Testis (tissue), 5 donors: ENCODE measurements at places on chromosomes 3 and 15. TPM values are rescaled to one million over a fixed set of nuclear protein-coding genes. Genes with fewer than 3 reads are reported as not detected.

GRCh38 chr15:93070132-93070531 lies 18.9 kb downstream of the RGMA start:
- DNase-seq, result no peak
- H3K27ac ChIP-seq, result peak overlapping the region; percentile 85
- no peak overlapping the region for H3K4me3 ChIP-seq
- H3K36me3 ChIP-seq, result no peaks in the 10 kb centered on the region
- peaks cover 45% of the 10 kb centered on the region for H3K4me1 ChIP-seq

GRCh38 chr15:64341961-64342360 lies 14.0 kb downstream of the CSNK1G1 start:
- H3K27me3 ChIP-seq, result no peaks in the 10 kb centered on the region
- no peak overlapping the region for H3K27ac ChIP-seq
- no peak overlapping the region for H3K4me3 ChIP-seq
- no peaks in the 10 kb centered on the region for H3K36me3 ChIP-seq

DNA sequence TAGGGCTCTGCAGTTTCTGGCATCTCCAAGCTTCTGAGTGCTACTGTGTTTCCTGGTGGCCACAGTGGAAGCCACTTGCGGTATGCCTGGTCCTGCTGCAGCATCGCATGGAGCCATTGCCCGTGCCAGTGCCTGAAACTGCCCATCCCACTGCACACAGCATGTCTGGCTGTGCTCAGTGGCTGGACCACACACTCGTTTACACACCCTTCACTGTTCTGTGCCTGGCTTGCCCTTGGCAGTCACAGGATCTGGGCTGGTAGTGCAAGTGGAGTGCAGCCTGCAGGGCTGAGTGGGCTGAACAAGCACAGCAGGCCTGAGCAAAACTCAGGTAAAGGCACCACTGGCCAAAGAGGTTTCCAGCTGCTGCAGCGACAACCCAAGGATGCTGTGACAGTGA lies 600.0 kb downstream of the SI start:
- no peak overlapping the region for H3K4me3 ChIP-seq
- H3K4me1 ChIP-seq, result no peaks in the 10 kb centered on the region
- no peak overlapping the region for H3K27ac ChIP-seq
- H3K36me3 ChIP-seq, result no peaks in the 10 kb centered on the region
- no peaks in the 10 kb centered on the region for H3K27me3 ChIP-seq
- no peak for DNase-seq

- no peaks in the 10 kb centered on the region for H3K36me3 ChIP-seq
- H3K4me3 ChIP-seq, result no peak overlapping the region
- H3K27me3 ChIP-seq, result no peaks in the 10 kb centered on the region
- peaks cover 15% of the 10 kb centered on the region for H3K4me1 ChIP-seq
- H3K27ac ChIP-seq, result no peak overlapping the region
Observed at GRCh38 chr15:76309601-76310330, 1.5 kb downstream of the ETFA start.

- no peak for DNase-seq
- H3K36me3 ChIP-seq, result no peaks in the 10 kb centered on the region
- no peaks in the 10 kb centered on the region for H3K27me3 ChIP-seq
- H3K4me1 ChIP-seq, result peaks cover 60% of the 10 kb centered on the region
Observed at GRCh38 chr3:11593318-11594034, 50.2 kb downstream of the VGLL4 start.

DNA sequence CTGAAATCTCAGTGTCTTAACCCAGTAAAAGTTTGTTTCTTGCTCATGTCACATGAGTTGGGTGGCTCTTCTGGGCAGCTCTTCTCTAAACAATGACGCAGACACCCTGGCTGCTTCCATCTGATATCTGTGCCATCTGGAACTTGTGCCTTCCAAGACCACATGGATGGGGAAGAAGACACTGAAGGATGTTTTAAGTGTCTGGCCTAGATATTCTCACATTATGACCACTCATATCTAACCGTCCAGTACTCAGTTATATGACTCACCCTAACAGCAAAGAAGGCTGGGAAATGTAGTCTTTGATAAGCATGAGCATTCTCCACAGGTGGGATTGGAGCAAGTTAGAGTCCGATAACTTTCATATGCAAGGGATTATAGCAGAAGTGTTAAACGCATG lies 66.4 kb downstream of the RYR3 start:
- no peak overlapping the region for H3K4me3 ChIP-seq
- DNase-seq, result no peak

CYP1A2 gene
- 0.31 TPM for total RNA-seq

DNA sequence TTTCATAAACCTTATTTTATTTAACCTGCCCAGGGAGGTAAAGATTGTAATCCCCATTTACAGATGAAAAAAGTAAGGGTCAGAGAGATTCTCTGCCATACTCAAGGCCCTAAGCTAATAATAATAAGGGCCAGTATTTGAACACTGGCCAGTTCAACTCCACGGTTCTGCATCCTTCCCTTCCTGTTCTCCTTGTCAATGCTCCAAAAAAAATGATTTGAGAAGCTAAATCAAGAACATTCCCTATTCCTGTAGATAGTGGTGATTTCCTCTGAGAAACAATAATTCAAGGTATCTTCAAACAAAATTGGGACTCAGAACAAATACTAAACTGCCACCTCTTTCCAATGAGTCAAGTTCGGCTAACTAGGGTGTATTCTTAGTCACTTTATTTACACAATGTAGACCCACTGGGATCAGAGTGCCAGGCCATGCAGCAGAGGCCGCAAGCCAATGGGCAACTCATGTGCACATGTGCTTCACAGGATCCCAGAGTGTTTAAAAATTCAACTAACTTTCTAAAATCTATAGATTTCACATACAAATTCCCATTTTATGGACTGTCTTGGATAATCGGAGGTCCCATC lies 459.6 kb upstream of the WNT5A start:
- no peak overlapping the region for H3K27ac ChIP-seq
- H3K4me3 ChIP-seq, result no peak overlapping the region
- H3K27me3 ChIP-seq, result no peaks in the 10 kb centered on the region
- no peaks in the 10 kb centered on the region for H3K4me1 ChIP-seq

DNA sequence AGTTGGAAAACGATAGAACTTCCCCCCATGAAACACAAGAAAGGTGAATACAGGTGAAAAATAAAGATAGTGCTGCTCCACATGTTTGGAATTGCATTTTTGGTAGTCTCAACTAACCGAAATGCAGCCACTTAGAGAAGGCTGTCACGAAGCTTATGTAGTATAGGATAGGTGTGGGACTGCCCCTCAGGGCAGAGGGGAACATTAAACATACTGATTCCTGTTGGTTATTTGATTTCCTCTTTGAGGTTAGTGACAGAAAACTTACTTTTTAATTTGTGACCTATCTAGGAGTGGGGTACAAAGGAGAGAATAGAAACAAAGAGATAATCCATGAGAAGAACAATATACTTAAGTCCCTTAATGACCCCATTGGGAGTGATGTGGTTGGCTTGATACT lies 85.8 kb upstream of the SATB1 start:
- H3K27me3 ChIP-seq, result no peaks in the 10 kb centered on the region
- H3K36me3 ChIP-seq, result no peaks in the 10 kb centered on the region
- no peak overlapping the region for H3K4me3 ChIP-seq
- DNase-seq, result no peak
- no peaks in the 10 kb centered on the region for H3K4me1 ChIP-seq
- H3K27ac ChIP-seq, result no peak overlapping the region

DNA sequence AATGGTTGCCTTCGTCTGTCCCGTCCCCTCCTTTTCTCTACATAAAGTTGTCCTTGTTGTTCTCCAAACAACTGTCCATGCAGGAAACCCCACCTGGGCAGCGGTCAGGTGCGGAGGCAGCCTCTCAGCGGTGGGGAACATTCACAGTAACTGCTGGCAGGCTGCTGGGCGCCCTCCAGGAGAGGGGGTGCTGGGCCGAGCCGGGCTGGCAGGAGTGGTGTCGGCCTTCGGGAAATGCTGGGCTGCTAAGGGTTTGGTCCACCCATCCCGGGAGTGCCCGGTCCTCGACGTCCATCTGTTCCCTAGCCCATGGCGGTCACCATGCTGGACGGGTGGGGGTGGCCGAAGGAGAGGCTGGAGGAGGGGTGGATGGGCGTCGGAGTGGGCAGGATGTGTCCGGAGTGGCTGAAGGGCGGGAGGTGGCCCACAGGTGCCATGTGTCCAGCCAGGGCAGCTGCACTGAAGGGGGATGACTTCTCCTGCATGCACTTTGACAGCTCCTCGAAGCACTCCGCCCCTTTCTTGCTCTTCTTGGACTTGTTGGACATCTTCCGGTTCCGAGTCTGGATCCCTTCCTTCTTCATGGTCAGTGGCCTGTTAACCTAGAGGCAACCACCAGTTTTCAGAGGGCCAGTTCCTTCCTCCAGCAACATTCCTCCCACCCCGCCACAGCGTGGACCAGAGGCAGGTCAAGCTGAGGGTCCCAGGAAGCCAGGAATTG lies 12.1 kb downstream of the GATA2 start:
- no peak overlapping the region for H3K27ac ChIP-seq
- no peaks in the 10 kb centered on the region for H3K4me1 ChIP-seq
- H3K36me3 ChIP-seq, result no peaks in the 10 kb centered on the region
- no peak overlapping the region for H3K4me3 ChIP-seq
- no peaks in the 10 kb centered on the region for H3K27me3 ChIP-seq

PLSCR2 gene
- 6.5 TPM for total RNA-seq

DNA sequence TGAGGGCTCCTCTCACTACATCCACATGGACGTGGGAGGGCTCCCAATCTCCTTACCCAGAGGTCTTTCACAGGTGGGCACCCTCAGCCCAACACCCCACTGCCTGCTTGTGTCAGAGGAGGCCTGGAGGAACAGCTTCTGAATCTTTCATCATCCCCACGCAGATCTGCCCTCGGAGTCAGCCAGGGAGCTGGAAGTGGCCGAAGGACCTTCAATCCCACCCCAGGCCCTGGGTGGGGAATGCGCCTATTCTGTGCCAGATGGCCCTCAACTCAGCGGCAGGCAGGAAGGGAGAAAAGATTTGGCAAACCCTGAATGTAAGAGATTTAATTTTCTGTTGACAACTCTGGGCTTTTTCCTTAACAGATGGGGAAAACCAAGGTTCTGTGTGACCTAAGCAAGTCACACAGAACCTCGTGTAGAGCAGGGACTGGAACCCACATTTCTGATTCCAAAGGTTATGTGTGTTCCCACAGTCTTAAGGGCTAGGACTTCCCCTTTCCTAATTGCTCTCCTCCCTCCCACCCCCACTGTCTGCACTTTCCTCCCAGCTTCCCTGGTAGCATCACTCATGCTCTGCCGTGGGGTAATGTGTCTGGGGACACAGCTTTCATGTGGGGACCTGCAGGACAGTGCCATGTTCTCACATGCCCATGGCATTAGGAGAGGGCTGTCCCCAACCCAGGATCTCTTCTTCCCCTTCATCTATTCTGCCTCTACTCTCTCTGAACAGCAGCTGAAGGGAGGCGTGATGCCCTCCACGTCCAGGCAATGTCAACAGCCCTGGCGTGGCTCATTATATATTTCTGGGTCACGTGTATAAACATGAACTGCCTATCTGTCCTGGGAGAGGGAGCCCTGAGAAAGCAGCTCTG lies 98.1 kb downstream of the SEMA5B start:
- H3K27ac ChIP-seq, result no peak overlapping the region
- H3K4me1 ChIP-seq, result peaks cover 16% of the 10 kb centered on the region
- no peak overlapping the region for H3K4me3 ChIP-seq
- no peak for DNase-seq
- H3K27me3 ChIP-seq, result no peaks in the 10 kb centered on the region

- no peaks in the 10 kb centered on the region for H3K27me3 ChIP-seq
- no peaks in the 10 kb centered on the region for H3K4me1 ChIP-seq
- no peak overlapping the region for H3K4me3 ChIP-seq
- no peaks in the 10 kb centered on the region for H3K36me3 ChIP-seq
- H3K27ac ChIP-seq, result no peak overlapping the region
Observed at GRCh38 chr3:65412588-65412987, 626.1 kb downstream of the MAGI1 start.

DNA sequence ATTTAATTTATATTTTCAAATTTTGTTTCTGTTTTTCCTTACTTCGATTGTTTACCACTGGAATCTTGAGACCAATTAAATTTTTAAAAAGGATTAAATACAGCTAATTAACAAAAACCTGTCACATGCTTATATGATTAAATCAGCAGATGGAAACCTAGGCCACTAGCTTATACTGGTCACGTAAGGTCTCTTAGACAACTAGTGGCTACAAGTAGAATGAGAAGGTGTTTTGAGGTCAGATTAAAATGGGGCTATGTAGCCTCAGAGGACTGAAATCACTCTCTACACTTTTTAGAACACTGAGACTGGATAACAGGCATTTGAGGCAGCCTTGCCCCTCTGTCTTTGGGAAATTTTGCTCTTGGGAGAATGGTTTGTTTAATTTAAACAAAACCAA lies 246.5 kb upstream of the ONECUT1 start:
- H3K27ac ChIP-seq, result no peak overlapping the region
- H3K36me3 ChIP-seq, result no peaks in the 10 kb centered on the region
- no peaks in the 10 kb centered on the region for H3K4me1 ChIP-seq
- H3K27me3 ChIP-seq, result no peaks in the 10 kb centered on the region

DNA sequence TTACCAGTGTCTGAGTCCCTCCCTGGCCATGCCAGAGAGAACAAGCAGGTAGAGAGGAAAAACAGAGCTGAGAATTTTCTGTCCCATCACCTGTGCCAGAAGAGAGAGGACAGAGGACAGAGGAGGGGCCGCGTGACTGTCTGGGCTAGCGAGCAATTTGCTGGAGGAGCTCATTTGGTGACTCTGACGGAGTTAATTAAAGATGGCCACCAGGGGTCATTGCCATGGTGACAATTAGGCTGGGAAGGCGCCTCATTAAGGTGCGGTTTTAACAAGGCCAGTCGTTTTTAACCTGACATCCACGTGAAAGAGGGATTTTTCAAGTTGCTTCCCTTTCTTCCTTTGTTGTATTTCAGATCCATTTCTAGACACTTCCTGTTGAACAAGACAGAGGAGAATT lies 72.4 kb downstream of the RHCG start:
- DNase-seq, result no peak
- H3K4me1 ChIP-seq, result no peaks in the 10 kb centered on the region
- no peaks in the 10 kb centered on the region for H3K27me3 ChIP-seq

GRCh38 chr15:69476704-69477473 lies 24.3 kb downstream of the RPLP1 start:
- H3K27ac ChIP-seq, result no peak overlapping the region
- H3K27me3 ChIP-seq, result no peaks in the 10 kb centered on the region
- no peak overlapping the region for H3K4me3 ChIP-seq
- no peaks in the 10 kb centered on the region for H3K36me3 ChIP-seq

DNA sequence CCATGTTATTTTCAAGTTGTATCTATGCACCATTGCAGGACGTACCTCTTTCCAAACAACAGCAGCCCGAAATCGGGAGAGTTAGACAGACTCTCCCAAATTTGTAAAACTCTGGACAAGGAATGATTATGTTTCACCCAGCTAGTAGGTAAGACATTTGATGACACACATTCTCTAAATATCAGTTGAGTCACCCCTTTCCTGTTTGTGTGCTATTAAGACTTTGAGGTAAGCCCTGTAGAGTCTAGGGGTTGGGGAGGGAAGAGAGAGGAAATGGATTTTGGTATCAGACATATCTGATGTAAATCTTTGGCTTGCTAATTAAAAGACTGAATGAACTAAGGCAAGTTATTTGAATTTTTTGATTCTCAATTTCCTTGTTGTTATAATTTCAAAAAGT lies 999.0 kb downstream of the TUSC7 start:
- H3K4me1 ChIP-seq, result no peaks in the 10 kb centered on the region
- H3K4me3 ChIP-seq, result no peak overlapping the region
- H3K27ac ChIP-seq, result no peak overlapping the region
- no peaks in the 10 kb centered on the region for H3K36me3 ChIP-seq
- no peaks in the 10 kb centered on the region for H3K27me3 ChIP-seq
- no peak for DNase-seq

PARL gene
- 57.6 TPM for total RNA-seq
